Sciatic nerve (tissue), 2 donors: ENCODE measurements at places on chromosomes 2 and 18. TPM values are rescaled to one million over a fixed set of nuclear protein-coding genes. Genes with fewer than 3 reads are reported as not detected.

ADRA2B gene
- total RNA-seq = 3.2 TPM

KIF5C gene
- 62.7 TPM for total RNA-seq

L3MBTL4 gene
- 8.7 TPM for total RNA-seq

KCNK3 gene
- 0.53 TPM for total RNA-seq

SLC16A14 gene
- total RNA-seq = 7.4 TPM

TPO gene
- total RNA-seq = 4.5 TPM

CD8B gene
- total RNA-seq = 1.1 TPM

G6PC2 gene
- not detected for total RNA-seq

PRKAG3 gene
- 0.49 TPM for total RNA-seq

MOGAT1 gene
- 0.45 TPM for total RNA-seq

BOLL gene
- total RNA-seq = not detected

ANKRD39 gene
- 15.9 TPM for total RNA-seq

ABHD1 gene
- 3.6 TPM for total RNA-seq

PAX8 gene
- total RNA-seq = 1.2 TPM

CRACDL gene
- 12.4 TPM for total RNA-seq

C1GALT1C1L gene
- total RNA-seq = 0.49 TPM

RNF144A gene
- total RNA-seq = 42.5 TPM

FZD7 gene
- 13.0 TPM for total RNA-seq

SERPINB7 gene
- total RNA-seq = 0.53 TPM
